ENCODE measurements at places on chromosomes 11 and 22. TPM values are rescaled to one million over a fixed set of nuclear protein-coding genes. Genes with fewer than 3 reads are reported as not detected.

SCARF2 gene
- total RNA-seq = 8.1 TPM

DNA sequence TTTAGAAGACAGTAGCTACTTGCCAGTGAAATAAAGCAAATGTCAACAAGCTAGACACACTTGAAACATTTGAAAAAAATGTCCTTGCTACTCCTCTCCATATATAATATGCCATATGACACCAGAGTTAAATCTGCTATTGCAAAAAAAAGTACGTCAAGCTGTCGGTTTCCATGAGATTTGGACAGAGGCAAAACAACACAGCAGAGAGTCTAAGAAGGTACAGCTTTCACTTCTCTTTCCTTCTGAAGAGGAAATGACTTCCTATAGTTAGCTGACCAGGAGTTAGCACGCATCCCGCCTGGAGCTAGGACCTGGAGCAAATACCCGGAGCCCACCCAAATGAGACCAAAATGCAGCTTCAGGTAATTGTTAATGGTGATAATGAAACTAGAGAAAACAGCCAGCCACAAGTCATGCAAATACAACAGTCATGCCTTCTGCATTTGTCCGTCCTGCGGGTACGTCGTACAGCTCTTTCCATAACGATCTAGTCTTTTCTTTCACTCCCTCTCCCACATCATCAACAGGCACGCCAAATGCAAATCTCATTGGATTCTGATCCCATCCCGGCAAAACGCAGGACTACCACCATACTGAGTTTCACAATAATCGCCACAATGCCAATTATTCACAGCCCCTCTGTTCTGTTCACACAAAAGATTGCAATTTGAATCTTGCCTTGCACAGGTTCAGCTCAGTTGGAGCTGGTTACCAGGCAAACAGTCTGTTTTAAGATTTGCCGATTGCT, 395.0 kb upstream of the CCDC90B start:
- DNase-seq = no peak

DNA sequence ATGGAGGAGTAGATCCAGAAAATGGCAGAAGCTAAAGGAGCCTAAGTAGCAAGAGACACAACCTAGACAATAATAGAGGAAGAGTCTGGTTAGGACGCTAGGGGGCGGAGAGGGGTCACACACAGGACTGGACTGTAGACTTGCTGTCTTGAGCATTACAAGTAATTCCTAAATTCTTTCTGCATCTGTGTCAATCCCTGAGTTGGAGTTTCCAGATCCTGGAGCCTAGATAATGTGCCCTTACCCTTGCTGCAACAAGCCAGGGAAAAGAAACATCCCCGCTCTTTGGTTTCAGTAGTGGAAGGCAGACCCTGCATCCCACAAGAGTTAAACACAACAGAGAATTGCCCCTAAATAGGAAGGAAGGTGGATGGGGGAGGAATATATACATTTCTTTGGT, 14.9 kb upstream of the CCDC73 start:
- DNase-seq = peak; percentile 78

GRCh38 chr11:13318498-13319295, 41.1 kb downstream of the BMAL1 start:
- no peak for DNase-seq

DNA sequence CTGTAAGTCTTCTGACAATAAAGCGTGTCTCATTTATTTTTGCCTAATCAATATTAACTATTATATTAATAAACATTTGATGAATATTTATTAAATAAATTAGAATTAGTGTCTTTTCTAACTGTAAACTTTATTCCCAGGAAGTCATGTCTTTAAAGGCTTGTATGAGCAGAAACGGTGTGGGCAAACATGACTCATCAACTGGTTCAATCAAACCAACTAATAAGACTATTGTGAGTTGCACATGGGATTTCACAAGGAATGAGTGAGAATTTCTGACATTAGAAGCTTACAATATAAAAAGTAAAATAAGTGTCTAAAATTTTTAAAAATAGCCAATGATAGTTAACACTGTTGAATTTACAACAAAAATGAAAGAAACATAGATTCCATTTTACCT, 259.2 kb upstream of the CTSC start:
- no peak for DNase-seq

GRCh38 chr11:30921811-30922210, 335.7 kb upstream of the MPPED2 start:
- no peak for DNase-seq

DNA sequence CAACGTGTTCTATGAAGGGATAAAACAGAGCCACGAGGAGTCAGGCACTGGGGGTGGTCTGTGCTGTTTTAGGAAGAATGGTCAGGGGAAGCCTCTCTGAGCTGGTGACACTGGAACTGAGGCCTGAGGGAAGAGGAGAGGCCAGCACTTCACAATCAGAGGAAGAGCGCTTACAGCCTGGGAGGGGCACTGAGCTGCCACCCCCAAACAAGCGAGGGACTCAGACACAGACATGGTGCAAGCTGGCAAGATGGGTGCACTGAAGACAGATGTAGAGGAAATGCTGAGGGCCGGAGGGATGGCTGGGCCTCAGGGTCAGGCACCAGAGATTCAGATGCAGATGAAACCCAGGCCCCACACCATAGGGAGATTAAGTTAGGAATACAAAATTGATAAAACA, 40.0 kb upstream of the TP53I11 start:
- DNase-seq = no peak
